ENCODE measurements at places on chromosomes 3 and 15.

- no peak for DNase-seq
Observed at GRCh38 chr15:59256482-59256881, 49.8 kb downstream of the LDHAL6B start.

DNA sequence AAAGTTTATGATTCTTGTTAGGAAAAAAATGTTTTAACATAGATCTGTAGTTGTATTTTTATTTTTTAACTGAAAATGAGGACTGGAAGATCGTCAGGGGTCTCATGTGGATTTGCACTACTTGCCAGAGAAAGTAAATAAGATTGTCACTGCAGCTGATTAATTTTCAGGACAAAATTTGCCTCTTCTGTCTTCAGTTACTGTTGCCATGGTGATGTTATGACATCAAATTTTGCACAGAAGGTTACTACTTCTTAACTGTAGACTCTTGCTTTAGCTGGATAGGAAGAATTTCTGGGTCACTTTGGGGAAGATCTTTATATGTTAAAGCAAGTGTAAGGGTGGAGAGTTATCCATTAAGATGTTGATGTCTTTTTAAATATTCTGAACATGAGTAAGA, 82.2 kb upstream of the WDR72 start:
- no peak for DNase-seq

GRCh38 chr3:33877187-33877586, 78.8 kb downstream of the PDCD6IP start:
- DNase-seq, result no peak

GRCh38 chr3:145209561-145209960, 951.4 kb downstream of the PLOD2 start:
- DNase-seq, result no peak

- DNase-seq, result no peak
Observed at GRCh38 chr3:66486646-66487045, 14.2 kb downstream of the LRIG1 start.

DNA sequence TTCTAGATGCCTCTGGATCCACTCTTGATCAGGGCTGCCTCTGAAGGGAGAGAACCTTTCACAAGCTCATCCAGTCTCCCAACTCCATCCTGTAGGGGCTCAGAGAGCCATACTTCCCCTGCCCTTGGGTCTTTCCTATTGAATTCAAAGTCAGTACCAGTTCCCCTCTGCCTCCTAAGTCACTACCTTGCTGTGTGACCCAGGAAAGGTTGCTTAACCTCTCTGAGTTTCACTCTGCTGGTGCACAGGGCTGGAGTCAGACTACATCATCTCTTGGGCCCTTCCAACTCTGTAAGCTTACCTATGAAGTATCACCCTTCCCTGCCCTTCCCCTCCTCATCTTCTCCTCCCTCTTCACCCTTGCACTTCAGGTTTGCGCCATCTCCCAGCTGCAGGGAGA, 117.9 kb downstream of the MEGF11 start:
- DNase-seq, result no peak

DNA sequence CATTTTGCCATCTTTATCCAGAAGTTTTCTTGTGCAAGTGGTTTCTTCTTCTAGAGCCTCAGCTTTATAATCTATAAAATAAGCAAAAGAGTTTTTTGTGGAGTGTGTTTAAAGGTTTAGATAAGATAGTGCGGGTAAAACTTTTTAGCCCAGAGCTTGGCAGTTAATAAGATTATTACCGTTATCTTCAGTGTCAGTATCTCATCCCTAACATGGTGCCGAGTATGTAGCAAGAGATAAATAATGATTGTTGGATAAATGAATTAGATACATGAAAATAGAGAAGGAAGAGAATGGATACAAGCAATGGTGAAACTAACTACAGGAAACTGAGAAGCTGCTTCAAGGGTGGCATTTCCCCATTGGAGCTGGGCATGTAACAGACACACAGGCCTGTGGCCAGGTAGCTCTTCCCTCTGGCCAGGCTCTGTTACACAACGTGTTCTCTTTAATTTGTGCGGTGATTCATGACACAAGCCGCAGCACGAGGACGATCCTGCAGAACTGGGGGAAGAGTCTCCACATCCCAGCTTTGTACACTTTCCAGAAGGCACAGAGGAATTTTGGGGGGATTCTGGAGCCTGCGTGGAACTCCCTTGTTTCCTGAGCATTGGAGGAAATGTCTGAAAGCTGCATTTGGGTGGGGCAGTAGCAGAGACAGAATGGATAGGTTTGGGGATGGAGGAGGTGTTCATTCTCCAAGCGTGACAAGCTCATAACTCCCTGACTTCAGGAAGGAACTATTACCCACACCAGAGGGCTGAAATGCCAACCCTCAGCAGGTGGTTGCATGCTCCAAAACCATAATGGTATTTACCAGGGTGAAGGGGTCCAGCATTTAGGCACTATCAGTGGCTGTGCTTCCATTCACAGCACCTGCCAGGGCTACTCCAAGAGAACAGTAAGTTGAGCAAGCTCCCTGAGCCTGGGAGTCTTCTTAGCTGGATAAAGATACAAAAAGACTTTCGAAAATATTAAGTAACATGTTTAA, 14.2 kb upstream of the ST6GAL1 start:
- peak; percentile 59 for DNase-seq

DNA sequence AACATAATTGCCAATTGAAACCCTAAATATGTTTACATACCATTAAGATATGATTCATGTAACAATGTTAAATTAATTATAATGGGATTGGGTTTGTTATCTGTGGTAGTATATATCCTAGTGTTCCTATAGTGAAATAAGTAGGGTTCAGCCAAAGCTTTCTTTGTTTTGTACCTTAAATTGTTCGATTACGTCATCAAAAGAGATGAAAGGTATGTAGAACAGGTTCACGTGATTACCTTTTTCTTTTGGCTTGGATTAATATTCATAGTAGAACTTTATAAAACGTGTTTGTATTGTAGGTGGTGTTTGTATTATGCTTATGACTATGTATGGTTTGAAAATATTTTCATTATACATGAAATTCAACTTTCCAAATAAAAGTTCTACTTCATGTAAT, 212.4 kb downstream of the CHL1 start:
- DNase-seq, result no peak

DNA sequence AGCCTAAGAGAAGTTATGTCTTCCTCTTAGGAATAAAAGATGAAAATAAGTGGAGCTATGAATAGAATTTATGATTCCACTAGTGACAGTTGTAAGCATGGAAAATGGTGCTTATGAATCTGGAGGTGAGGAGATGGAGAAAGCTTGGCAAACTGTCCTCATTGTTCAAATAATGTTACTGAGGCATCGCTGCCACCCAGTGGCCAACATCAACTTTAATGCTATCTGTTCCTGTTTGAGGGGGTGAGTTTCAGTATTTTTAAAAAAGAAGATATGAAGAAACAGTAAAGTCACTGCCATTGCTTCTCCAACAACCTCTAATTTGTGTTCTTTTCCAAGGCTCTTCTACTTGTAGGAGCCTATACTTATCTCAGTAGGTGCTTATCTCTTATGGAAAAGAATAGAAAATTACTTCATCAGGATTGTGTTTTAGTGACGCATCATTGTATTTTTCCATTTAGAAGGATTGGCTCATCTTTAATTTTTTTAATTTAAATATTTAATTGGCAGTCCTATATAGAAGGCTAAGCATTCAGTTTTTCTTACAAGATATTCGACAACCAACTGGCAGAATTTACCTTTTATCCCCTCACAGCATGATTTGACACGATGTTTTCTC, 260.4 kb upstream of the P2RY1 start:
- DNase-seq, result peak; percentile 80

DNA sequence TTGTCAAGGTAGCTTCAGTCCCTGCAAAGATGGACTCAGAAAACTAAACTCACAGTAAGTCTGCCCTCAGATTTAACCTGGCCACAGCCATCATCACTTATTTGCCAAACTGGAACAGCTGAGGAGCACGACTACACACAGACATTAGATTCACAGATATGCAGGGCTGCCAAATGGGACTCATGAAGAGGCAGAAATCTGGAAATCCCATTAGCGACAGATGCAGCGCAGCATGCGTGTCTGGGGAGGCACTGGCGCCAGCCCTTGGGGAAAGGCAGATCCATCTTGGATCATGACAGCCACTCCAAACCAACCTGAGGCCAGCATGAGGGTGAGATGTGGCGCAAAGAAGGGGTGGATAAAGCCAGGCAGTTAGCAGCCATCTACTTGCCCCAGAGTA, 160.7 kb upstream of the TSC22D2 start:
- no peak for DNase-seq

- DNase-seq, result no peak
Observed at GRCh38 chr15:90513448-90513847, 16.3 kb upstream of the CRTC3 start.

GRCh38 chr3:157111518-157111917, 48.4 kb downstream of the CCNL1 start:
- no peak for DNase-seq

GRCh38 chr15:59244337-59244736, 37.7 kb downstream of the LDHAL6B start:
- DNase-seq, result no peak

DNA sequence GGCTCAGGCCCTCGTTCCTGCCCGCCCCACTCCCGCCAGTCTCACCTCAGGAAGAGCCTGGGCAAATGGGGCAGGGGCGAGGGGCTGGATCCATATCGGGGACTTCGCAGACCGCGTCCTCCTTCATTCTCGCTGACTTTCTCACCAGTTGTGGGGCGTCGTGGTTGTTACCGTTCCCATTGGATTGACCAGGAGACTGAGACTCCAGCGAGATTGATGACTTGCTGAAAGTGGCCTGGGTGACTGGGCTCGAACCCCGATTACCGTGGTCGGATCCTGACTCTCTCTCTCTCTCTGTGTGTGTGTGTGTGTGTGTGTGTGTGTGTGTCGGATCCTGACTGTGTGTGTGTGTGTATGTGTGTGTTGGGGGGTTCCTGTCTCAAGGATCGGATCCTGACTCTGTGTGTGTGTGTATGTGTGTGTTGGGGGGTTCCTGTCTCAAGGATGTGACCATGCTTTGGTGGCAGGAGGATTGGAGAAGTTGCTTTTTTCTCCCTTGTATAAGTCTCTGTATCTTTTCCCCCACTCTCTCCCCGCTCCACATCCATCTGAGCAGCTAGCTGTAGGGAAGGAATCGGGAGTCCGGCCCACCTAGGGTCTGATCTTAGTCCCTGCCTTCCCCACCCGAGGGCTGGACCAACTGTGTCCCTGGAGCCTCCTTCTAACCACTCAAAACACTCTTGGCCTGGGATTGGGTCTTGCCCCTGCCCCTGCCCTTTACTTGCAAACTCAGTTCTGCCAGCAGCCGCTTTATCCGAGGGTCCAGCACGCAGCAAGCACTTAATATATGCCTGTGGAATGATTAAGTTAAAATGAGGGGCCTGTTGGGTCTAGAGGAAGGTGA, 603 bp downstream of the PLEKHO2 start:
- peak; percentile 34 for DNase-seq

DNA sequence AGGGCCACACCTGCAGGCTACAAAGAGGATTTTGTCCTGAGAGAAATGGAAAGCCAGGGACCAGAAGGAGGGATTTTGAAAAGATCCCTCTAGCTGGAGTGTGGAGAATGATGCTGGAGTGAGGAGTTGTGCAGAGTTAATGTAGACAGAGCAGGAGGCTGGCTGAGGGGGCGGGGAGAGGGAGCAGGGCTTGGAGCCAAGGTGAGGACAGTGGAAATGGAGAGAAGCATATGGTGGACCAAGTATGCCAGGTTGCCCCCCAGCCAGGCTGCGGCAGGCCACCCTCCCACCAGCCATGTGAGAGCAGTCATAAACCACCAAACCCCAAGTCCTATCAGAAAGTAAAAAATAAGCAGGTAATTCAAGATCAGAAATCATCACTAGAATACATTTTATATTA, 14.7 kb downstream of the RARRES1 start:
- DNase-seq, result no peak

DNA sequence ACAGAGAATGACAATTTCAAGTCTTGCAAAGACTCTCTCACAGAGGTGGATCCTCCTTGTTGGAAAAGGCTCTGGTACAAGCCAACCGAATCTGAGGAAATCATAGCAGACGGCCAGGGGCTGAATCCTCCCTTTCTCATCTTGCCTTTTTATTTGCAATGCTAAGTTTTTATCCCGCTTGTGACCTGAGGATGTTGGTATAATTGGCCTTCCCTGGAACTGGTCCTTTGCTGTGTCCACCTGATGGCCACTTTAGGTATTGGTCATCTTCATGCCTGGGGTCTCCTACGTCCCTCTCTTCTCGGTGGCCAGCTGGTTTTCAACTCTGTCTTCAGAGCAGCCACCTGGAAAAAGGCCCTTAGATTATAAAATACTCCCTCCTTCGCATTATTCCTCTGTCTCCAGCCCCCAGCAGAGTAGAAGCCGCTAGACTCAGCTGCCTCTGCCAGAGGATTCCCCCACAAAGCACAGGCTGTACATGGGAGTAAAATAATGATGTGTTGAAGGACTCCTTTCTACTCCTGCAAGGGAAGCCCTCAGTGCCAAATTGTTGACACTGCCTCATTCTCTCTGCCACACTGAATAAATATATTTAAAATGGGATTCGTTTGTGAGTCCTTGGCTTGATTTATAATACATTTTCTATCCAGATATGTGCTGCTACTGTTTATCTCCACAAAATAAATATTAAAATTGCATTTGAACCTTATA, 208.9 kb upstream of the CFAP20DC start:
- no peak for DNase-seq

DNA sequence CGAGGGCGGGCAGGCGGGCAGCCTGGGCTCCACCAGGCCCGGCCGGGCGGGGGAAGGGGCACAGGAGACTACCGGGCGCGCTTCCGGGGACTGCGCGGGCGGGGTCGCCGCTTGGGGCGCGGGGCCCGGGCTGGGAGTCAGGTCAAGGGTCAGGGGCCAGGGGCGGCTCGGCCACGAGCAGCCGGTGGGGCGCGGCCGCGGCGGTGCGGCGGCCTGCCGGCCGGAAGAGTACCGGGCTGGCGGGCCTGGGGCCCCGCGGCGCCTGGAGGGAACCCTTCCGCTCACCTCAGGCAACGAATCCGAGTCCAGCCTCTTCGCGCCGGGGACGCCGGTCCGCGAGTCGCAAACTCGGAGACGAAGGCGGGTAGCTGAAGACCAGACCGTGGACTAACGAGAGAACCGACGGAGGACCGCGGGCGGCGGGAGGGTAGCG, 225 bp downstream of the RHOA start:
- DNase-seq, result no peak

- no peak for DNase-seq
Observed at GRCh38 chr15:77986891-77987764, 90.4 kb downstream of the TBC1D2B start.

DNA sequence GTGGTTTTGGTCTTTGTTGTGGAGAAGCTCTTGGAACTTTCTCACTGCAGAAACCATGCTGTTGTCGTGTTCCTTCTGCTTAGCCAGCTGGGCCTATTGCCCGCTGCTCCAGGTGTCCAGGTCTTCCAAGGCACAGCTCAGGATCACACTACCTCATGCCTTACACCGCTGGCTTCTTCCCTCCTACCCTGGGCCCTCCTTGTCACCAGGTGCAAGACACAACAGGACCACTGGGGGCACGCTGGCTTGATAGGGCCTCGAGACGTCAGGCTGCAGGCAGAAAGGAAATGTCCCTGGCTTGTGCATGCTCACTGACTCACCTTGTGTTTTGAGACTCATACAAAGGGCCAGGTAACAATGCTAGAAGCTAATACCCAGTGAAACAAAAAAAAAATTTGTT, 32.3 kb downstream of the PAQR9 start:
- DNase-seq, result peak; percentile 44

DNA sequence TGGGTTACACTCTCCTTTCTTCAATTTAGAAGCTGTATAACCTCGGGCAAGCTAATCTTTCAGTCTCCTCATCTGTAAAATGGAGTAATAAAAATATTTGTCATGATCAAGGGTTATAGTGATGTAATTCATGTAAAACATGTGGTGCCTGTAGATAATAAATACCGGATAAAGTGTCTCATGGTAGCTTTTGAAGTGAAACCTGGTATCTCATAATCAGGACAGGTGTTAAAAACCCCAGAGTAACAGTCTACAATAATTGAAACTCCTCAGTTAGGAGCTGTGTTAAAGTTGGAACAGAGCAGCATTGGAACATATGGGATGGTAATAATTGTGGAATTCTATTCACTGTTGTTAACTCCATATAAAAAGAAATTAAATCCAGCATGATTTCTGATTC, 884 bp upstream of the KNL1 start:
- peak; percentile 36 for DNase-seq

Data from hematopoietic multipotent progenitor cell treated with erythropoietin and hydrocortisone succinate and interleukin-3 and kit ligand, for 6 days (in vitro differentiated cells).